ENCODE measurements at places on chromosomes 16 and 17.

- no peak for DNase-seq
These were observed 30.1 kb upstream of the HAPSTR1 start for GRCh38 chr16:9061358-9061813.

GRCh38 chr17:47718634-47719405, 14.2 kb upstream of the TBX21 start:
- DNase-seq = no peak

- DNase-seq = no peak
These were observed 2.7 kb downstream of the PLEKHH3 start for GRCh38 chr17:42673885-42674754.

DNA sequence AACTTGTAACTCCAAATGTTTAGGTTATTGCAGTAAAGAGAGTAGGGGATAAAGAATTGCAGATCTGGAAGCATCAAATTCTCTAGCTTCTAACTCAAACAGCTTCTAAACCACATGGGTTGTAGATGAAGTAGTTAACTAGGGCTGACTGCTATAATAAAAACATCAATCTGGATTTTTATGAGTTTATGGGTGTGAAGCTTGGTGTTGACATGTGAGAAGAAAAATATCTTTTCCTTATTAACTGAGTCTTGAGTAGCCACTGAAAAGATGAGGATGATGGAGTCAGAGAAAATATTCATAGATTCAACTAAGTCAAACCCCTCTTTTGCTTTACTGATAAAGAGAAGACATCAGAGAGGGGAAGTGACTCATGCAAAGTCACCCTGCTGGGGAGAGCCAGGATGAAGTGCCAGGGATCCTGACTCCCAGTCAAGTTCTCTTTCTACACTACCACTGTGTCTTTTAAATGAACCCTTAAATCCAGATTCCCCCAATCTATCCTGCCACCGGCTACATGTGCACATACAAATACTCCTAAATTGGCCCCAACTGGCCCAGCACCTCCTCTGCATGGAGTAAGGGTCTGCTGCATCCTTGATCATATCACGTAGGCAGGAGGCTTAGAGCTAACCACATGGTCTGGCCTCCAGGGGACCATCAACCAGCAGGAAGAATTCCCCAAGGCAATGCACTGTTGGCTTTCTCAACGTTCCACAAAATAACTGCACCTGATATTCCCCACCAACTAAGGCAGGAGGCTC, 264.0 kb upstream of the CCL2 start:
- DNase-seq = no peak

- no peak for DNase-seq
These were observed 29.3 kb upstream of the SMIM36 start for GRCh38 chr17:55540414-55541091.

Data from glomerular endothelial cell (primary cell).